Muscle of leg (tissue), 16 donors: ENCODE measurements at places on chromosomes 13 and 19. TPM values are rescaled to one million over a fixed set of nuclear protein-coding genes. Genes with fewer than 3 reads are reported as not detected.
A peak's percentile ranks its signal among the peaks of the same experiment; 100 is the strongest.

- H3K4me3 ChIP-seq: no peak overlapping the region
- no peaks in the 10 kb centered on the region for H3K36me3 ChIP-seq
- H3K27ac ChIP-seq: no peak overlapping the region
Observed at GRCh38 chr13:26618726-26619125, 61.2 kb downstream of the WASF3 start.

- H3K4me3 ChIP-seq: no peak overlapping the region
- peaks cover 36% of the 10 kb centered on the region for H3K4me1 ChIP-seq
- peak; percentile 51 for DNase-seq
- no peaks in the 10 kb centered on the region for H3K36me3 ChIP-seq
- H3K27me3 ChIP-seq: no peaks in the 10 kb centered on the region
Observed at GRCh38 chr13:30752201-30752797, 17.0 kb downstream of the ALOX5AP start.

Gene C19orf38
- total RNA-seq: 5.6 TPM

Gene FLT3LG
- 1.5 TPM for total RNA-seq

- H3K27me3 ChIP-seq: no peaks in the 10 kb centered on the region
- no peaks in the 10 kb centered on the region for H3K4me1 ChIP-seq
- no peak overlapping the region for H3K27ac ChIP-seq
- H3K36me3 ChIP-seq: peaks cover 70% of the 10 kb centered on the region
- no peak for DNase-seq
- H3K4me3 ChIP-seq: no peak overlapping the region
Observed at GRCh38 chr19:16428372-16429036, 43.3 kb downstream of the EPS15L1 start.

GRCh38 chr19:38675611-38676010, 28.2 kb downstream of the ACTN4 start:
- H3K36me3 ChIP-seq: peaks cover 15% of the 10 kb centered on the region
- no peak overlapping the region for H3K4me3 ChIP-seq
- no peak for DNase-seq
- peaks cover 45% of the 10 kb centered on the region for H3K4me1 ChIP-seq
- no peaks in the 10 kb centered on the region for H3K27me3 ChIP-seq

Gene GJA3
- total RNA-seq: 2.7 TPM

Gene ZNF428
- total RNA-seq: 55.9 TPM

DNA sequence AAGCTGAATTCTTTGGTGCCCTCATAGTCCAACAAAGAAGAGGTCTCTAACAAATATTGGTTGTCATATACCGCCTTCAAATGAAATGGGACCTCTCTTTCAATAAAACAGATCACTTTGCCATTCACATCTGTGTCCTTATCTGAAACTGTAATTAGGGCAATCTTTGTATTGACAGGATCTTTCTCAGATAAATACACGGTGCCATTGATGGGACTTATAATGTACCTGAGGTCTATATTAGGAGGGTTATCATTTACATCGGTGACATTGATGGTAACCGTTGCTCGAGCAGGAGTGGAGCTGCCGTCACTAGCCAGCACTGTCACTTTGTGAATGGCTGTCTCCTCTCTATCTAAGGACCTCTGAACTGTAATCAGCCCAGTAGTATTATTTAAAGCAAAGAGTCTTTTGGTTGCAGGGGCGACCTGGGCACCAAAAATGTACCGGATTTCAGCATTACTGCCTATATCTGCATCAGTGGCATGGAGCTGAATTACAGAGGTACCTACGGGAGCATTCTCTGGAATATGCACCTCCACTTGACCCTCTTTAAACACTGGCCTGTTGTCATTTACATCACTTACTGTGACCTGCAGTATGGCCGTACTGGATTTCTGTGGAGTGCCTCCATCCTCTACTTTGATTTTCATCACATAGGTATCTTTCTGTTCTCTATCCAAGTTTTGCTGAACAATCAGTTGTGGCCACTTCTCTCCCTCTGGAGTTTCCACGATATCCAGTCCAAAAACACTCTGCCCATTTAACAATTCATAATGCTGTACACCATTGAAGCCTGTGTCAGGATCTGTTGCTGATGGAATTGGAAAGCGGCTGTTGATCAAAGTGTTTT, 2.8 kb downstream of the PCDH9 start:
- peaks cover 5% of the 10 kb centered on the region for H3K4me1 ChIP-seq
- H3K4me3 ChIP-seq: no peak overlapping the region
- DNase-seq: no peak
- no peak overlapping the region for H3K27ac ChIP-seq
- peaks cover 5% of the 10 kb centered on the region for H3K36me3 ChIP-seq
- no peaks in the 10 kb centered on the region for H3K27me3 ChIP-seq

GRCh38 chr19:30375553-30376031, 3.4 kb downstream of the ZNF536 start:
- H3K27ac ChIP-seq: no peak overlapping the region
- no peak overlapping the region for H3K4me3 ChIP-seq
- no peak for DNase-seq
- H3K27me3 ChIP-seq: peaks cover 43% of the 10 kb centered on the region

Gene CYP2A13
- total RNA-seq: not detected

Gene CYP4F2
- total RNA-seq: not detected
